Stimulated activated naive CD4-positive, alpha-beta T cell treated with Interleukin-2 at 50 U/mL for 16 hours (primary cell): ENCODE measurements at places on chromosomes 1 and 21.

GRCh38 chr1:204950353-204951001 is 79.8 kb downstream of the NFASC start:
- DNase-seq = no peak

GRCh38 chr1:22709891-22710700 is 543 bp upstream of the EPHB2 start:
- DNase-seq = no peak

GRCh38 chr21:42237577-42237976 is 18.6 kb downstream of the ABCG1 start:
- DNase-seq = no peak

DNA sequence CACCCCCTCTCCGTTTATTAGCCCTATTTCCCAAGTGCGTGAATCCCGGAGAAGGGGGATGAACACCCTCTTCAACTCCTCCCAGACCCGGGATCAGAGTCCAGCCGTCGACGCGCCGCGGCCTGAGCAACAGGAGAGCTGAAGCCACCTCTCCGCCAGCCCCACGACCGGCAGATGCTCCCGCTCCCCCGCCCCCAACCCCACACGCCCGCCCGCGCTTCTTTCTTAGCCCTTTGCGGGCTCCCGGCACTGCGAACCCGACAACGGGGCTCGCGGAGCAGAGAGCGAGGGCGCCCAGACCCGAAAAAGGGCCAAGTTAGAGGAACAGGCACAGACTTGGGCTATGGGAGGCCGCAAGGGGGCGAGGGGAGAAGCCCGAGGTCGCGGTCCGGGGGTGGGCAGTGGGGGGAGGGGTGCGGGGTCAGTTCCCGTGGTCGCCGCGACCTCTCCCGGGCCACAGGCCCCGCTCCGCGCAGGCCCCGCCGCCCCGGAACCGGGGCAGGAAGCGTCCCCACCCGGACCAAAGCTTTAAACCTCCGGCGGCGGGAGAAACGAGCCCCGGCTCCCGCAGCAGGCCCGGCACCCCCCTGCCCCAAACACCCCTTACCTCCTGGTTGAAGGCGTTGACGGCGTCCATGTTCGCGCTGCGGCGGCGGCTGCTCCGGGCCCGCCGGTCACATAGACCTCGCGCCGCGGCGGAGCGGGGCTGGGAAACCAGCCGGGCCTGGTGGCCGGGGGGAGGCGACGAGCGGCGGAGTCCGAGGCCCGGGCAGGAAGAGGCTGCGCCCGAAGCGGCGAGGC is 662 bp downstream of the SCAF4 start:
- DNase-seq = peak; percentile 50

GRCh38 chr1:23810818-23811540 is 10.4 kb upstream of the GALE start:
- DNase-seq = peak; percentile 45

DNA sequence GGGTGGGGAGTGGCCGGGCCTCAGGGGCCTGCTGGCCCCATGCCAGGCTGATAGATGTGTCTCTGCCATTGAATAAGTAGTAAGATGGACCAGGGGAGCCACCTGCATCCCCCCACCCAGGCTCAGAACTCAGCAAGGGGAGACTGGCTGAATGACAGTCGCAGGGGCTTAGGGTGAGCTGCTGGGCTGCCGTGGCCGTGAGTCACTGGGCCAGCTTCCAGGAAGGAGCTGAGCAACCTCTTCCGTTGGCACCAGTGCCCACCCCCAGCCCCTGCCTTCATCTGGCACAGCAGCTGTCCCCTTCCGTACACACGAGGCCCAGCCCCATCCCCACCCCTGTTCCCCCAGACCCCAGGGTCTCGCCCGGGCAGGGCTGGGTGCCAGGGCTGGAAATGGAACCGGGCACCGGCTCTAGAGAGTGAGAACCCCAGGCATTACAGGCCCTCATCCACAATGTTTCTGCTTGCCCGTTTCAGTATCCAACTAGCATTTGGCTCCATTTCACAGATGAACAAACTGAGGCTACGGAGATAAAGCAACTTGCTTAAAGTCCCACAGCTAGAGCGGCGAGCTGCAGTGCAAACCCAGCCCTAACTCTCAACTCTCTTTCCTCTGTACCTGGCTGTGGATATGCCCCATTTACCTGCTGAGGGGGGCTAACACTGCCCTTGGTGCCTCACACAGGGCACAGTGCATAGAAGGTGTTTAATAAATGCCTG is 10.2 kb downstream of the WNT4 start:
- no peak for DNase-seq

DNA sequence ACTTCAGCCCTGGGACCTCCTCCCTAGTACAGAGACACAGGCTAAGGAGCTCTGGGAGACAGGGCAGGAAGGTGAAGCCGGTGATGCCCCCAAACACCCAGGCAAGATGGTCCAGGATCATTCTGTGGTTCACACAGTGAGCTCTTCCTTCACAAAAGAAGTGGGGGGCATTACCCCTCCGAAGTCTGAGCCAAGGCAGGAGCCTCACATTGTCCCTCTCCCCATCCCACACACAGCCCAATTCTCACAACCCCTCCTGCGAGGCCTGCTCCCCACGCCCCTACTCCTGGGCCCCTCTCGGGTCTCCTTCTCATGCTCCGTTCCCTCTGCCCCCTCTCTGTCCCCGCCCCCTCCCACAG is 10.7 kb downstream of the MEF2D start:
- DNase-seq = no peak

- DNase-seq = no peak
Measured at GRCh38 chr1:175576865-175577264, 166.5 kb downstream of the TNR start.

DNA sequence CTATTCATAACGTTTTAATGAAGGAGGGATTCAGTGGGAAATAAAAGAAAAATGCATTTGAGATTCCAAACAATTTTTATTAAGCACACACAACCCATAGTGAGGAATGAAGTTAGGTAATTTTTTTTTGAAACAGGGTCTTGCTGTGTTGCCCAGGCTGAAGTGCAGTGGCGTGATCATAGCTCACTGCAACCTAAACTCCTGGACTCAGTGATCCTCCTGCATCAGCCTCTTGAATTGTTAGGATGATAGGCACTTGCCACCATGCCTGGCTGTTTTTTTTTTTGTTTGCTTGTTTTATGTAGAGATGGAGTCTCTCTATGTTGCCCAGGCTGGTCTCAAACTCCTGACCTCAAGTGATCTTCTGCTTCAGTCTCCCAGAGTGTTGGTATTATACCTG is 28.9 kb downstream of the LYPLAL1 start:
- no peak for DNase-seq

DNA sequence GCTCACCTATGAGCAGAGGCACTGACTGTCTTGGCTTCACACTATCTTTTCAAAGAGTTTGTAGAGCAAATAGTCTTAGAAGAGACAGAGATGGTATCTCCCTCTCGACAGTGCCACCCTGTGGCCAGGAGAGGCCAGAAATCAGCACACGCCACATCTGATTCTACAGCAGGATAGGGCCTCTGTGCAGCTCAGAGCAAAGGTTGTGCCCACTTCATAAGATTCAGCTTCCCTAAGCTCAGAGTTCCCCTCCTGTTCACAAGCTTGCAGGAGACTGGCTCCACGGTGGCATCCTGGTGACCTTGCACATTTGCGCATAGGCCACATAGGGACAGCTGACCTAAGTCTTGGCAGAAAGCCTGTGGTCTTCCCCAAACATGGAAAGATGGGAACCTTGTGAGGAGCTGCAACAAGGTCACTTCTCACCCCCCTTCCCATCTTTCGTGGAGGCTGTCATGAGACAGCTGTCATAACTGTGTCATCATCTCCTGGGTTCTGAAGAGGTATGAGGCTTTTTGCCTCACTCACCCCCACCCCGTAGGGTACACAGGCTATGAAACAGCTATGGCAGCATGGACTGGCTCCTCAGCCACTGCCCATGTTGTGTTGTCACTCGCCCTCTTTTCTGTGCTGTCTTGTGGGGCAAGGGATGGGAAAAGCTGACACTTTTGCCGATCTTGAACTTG is 3.0 kb downstream of the ITLN2 start:
- DNase-seq = peak; percentile 52

DNA sequence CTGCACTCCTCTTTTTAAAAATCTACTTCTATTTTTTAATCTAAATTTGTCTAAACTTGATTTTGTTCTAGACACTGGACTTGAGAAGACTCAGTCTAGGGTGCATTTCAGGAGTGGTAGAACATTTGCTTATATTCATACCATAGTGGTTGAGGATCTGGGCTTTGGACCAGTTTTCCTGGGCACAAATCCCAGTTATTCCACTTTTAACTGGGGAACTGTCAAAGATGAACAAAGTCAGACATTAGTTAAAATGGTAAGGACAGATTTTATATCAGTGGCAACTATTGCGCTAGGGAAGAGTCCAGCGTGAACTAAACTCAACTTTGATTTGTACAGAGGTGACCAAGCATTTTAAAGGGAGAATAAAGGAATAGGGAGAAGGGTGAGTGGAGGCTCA is 102.4 kb downstream of the FMN2 start:
- DNase-seq = no peak

DNA sequence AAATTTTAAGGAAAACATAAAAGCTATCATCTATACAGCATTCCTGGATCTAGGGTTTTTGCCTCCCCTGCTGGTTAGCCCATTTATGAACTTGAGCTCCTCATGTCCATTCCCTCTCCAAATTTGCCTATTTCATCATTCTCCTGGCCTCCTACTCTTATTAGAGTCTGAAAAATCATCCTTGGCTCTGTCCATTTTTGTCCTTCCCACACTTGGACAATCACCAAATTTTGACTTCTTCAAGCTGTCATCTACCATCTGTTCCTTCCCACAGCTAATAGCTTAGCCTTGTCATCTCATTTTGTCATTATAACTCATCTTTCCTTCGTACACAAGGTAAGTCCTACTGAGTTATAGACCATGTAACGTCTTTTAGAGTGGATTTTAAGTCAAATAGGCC is 2.2 kb upstream of the HENMT1 start:
- DNase-seq = no peak

- no peak for DNase-seq
Measured at GRCh38 chr1:234244482-234244881, 128.8 kb upstream of the COA6 start.

DNA sequence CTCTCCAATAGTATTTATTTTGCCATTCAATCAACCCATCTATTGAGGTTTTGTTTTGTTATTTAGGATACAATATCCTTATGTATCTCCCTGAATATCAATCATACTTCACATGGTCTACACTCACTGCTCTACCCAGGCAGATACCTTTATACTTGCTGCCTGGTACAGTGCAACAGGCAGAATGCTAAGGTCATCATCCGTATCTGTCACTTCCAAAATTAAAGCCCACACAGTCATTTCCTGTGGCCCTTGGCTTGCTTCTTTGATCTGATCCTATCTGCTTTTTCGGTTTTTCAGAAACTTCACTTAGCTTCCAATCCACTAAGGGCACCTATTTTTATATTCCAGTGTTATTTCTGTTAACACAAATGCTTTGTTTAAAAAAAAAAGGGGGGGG is 22.3 kb upstream of the ZZZ3 start:
- DNase-seq = no peak

DNA sequence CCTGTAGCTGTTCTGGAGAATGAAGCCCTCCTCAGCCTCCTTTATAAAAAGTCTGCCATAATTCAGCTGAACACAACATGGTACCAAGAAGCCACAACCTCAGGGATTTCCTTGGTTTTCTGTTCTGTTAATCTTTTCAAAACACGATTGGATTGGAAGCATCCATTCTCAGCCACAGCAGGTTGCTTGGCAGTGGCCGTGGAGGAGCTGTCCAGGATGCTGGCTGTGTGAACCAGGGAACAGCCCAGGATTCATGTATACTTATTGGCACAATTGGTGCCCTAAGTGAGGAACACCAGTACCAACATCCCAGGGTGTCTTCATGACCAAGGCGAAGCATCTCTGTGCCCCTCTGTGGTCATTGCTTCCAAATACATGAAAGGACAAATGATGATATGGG is 393.5 kb downstream of the CAMTA1 start:
- DNase-seq = no peak

DNA sequence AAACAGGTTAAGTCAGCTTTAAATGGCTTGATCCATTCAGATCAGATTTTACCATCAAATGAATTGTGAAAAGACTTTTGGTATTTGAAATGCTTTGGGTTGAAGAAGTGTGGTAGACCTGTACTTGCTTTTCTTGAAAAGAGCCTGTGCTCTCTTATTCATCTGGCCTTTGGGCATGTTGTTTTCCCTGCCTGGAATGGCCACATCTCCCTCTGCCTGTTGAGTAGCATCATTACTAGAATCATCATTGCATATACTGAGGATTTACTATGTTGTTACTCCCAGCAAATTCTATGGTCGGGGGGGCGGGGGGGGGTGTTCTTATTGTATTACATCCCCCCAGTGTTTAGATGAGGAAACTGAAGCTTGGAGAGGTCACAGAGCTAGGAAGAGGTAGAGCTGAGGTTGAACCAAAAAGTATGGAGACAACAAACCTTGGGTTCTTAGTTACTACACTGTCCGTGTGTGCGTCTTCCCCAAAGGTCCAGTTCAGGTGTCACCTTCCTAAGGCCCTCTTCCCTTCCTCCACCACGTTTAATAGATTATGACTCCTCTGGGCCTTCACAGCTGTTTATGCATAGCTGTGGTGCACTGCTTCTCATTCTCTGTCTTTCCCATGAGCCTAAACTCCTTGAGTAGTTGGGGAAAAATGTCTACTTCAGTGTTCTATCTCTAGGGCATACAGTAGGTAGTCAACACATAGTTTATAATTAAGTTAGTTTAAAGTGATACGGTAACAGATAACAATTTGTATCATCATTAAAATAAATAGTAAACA is 246.4 kb upstream of the HOOK1 start:
- DNase-seq = no peak

GRCh38 chr21:18117176-18117575 is 127.5 kb upstream of the CHODL start:
- no peak for DNase-seq

GRCh38 chr1:226407199-226407496 is 745 bp downstream of the PARP1 start:
- DNase-seq = no peak

GRCh38 chr1:235331401-235331800 is 3.0 kb downstream of the GGPS1 start:
- no peak for DNase-seq

DNA sequence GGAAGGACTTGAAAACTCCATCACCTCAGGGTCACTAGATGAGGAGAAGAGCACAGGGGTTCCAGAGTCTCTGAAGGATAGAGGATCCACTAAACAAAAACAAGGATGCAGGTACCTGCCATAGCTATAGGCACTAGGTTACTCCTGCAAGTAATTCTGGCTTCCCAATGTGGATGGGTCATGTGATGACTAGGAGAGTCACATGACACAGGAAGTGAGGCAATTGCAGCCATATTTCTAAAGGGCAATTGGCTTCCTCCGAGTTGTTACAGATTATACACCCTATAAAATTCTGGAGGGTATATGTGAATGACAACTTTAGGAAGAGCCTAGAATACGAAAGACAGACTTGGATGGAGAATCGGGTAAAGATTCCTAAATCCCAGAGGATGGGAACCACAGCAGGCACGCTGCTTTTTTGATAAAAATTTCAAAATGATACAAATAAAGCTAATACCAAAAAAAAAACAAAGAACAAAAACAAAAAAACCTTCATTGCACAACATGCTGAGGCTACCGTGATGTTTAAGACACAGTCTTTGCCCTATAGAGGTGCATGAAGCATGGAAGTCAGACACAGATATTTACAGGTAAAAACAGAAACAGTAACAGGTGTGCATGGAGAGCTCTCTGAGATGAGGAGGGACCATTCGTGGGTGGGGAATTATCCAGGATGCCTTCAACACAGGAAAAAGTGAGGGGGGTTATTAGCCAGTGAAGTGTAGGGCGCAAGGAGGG is 10.5 kb downstream of the MTX1 start:
- no peak for DNase-seq

- no peak for DNase-seq
Measured at GRCh38 chr21:36517366-36518075, 37.6 kb upstream of the CLDN14 start.

- no peak for DNase-seq
Measured at GRCh38 chr1:180732866-180733265, 101.0 kb downstream of the XPR1 start.

GRCh38 chr21:27633631-27634030 is 666.7 kb upstream of the ADAMTS5 start:
- DNase-seq = no peak
